ENCODE measurements at places on chromosomes 11 and 22.

DNA sequence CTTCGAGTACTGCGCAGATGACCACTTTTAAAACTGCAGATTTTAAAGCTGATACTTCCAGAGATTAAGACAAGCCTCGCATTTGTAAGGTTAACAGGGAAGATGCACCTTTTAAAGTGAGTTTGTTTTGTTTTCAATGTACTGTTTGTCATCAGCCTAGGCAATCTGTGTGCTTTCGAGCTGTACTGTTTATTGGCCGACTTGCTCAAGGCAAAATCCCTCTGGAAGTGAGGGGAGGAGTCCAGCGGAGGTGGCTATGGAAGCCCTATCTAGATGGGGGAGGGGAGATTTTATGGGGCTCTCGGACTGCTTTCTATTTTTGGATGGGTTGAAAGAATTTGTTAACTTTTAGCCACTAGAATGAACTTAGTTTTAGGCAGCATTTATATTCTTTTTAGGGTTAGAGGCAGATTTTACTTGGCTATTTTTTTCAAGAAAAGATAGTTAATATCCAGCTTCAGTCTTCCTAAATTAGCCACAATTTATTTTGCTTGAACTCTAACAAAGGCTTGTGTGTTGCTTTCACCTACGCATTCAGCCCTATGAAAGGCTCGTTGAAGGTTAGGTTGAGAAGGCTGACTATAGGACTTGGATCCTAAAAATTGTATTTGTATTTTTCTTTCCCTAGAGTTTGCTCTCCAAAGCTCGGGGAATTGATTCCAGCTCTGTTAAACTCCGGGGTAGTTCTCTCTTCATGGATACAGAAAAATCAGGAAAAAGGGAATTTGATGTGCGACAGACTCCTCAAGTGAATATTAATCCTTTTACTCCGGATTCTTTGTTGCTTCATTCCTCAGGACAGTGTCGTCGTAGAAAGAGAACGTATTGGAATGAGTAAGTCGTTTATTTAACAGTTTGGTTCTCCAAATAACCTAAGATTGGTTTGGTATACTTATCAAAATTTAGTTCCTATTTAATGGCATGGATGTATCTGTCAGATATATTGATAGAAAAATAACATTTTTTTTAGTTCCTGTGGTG, 2.1 kb downstream of the WEE1 start:
- DNase-seq = no peak

DNA sequence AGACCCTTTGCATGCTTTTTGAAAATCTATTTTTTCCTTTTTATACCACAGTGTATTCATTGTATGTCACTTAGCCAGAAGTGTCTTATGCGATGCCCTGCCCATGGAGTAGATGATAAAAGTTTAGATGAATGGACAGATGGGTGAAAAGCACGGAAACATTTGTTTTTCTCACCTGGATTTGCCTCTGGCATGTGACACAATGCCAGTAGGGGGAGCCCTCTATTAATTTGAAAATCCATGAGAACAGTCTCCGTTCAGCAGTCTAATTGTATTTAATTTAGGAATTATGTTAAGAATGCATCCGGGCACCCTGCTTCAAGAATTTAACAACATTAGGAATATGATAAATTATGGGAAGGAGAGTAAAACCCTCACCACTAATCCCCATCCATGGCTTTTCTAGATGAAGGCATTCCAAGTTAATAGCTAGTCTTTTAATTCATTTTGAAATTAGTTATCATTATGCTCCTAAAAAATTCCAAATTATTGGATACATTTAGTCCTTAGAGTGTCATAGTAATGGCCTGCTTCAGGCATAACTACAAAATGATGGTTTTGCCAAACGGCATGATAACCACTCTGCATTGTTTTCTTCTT, 55.3 kb upstream of the ALKBH3 start:
- no peak for DNase-seq

DNA sequence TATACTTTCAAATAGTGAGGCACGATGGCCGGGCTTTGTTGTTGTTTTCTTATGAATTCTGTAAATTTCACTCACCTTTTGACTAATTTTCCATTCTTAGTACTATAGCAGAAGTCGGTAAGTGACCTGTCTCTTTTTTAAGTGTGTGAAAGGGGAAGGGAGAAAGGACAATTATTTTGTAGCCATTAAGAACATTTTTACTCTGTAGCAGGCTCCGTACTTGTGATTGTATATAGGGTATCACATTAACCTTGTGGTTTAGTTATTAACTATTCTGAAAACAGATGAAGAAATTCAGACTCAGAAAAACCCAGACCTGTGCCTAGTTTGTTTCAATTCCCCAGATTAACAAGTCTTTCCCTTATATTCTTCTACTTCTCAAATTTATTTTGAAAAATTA, 78.7 kb downstream of the CASP12 start:
- no peak for DNase-seq

DNA sequence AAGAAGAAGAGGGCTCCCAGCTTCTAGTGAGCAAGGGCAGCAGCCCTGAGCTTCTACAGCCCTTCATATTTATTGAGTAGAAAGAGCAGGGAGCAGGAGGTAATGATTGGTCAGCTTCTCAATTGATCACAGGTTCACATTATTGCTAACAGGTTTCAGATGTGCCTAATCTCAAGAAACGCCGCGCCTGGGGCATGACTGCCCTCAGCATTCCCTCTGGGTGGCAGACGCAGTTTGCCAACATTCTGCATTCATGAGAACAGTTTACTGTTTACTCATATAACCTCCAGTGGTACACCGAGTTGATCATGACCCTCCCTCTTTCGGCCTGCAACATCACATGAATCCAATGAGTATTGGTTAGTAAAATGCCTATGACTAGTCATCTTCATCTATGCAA, 4.7 kb upstream of the ZNF74 start:
- no peak for DNase-seq

GRCh38 chr11:70601861-70602538, 203.7 kb downstream of the CTTN start:
- no peak for DNase-seq

DNA sequence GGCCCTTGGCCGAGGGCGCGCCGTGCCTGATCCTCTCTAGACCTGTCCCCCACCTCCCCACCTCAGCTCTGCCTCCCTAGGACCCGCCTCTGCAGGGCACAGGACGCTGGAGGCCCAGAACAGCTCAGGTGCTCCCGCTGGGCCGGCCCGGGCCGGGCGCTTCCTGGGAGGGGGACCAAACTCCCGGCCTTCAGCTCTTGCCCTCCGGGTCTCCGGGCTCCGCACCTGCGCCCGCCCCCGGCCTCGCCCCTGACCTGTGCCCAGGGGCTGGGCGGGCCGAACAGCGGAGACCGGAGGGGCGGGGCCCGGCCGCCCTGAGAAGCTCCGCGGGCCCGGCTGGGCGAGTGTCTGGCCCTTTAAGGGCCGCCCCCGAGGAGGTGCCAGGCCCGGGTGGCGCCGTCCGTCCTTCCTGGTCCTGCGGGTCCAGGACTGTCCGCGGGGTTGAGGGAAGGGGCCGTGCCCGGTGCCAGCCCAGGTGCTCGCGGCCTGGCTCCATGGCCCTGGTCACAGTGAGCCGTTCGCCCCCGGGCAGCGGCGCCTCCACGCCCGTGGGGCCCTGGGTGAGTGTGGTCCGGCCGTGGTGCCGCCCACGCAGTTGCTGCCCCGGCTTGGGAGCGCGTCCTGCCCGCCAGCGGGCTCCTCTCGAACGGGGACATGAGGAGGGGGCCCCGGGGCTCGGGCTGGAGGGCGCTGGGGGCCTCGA, at the start of gene SSH3:
TSS of gene SSH3 (plus strand) at position 399 of the 703 bp plus-strand sequence. CDS start at position 495, 96 bp downstream.
- no peak for DNase-seq

GRCh38 chr11:59812220-59812619, 1.6 kb upstream of the MRPL16 start:
- no peak for DNase-seq

DNA sequence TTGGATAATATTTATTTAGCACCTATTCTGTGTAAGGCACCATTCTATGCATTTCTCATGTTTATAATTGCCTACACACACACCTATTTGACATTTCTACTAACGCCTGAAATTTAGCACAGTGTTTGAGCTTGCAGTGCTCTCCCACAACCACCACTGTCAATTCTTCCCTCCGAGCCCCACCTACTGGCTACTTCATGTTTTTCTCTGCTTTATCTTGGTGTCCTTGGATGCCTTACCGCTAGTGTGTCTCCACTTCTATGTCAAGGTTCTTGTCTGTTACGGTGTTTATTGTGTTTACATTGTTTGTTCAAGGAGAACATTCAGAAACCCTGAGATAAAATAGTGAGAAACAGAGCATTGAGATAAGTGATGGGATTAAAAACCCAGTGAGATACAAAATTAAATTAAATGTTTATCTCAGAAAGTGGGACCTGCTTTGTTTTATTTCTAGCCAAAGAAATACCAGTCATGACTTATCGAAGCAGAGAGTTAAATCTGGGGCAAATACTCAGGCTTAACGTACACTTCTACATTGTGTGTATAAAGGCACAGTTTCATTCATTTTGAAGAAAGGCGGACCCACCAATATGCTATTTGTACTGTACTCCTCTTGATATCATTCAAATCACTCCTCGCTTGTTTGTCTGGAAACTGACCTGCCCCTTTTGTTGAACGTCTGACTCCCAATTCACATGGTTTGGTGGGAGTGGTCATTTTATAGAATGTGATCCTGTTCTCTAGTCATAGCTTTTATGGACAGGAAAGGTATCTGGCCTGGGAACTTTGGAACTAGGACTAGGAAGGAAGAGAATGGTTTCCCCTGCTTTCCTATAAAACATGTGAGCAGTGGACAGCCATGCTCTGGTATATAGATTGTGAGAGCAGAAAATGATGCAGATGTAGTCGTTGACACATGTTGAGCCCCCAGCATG, 39.2 kb upstream of the SLC36A4 start:
- no peak for DNase-seq

DNA sequence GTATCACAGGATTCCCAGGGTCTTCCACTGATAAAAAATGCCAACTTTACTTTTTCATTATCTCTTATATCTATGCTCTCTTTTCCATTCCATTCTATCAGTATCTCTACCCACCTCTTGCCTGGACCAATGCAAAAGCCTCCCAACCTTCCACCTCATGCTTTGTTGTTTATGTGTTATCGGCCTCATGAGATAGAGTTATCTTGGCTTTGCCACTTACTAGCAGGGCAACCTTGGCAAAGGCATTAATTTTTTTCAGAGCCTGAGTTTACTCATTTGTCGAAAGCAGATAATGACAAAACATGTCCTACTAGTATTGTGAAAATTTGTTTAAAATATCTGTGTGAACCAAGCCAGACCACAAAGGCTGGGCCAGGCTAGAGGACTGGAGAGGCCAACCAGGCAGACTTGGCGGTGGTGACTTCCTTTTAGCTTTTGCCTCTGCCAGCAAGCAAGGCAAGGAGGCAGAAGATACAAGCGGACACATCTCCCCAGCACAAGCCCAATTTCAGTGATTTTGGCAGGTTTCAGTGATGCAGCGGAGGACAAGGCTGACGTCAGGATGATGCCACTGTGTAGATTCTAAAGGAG, 106.9 kb downstream of the ADAMTS15 start:
- DNase-seq = no peak

DNA sequence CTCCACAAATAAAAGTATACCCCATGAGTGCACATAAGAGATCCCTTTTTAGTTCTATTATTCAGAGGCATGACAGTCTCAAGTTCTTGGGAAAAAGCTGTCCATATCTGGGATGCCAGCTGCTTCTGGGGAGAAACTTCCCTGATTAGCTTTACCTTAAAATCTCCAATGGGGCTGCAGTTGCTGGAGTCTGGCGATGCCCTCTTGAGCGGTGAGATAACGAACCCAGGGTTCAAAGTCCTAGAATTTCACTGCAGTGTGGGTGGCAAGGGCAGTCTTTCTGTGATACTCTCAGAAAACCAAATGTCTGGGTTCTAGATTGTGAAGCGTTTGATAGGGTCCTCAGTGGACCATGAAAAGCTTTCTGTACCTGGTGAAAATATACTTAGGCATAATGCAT, 7.4 kb upstream of the PRR33 start:
- DNase-seq = no peak

- no peak for DNase-seq
Observed at GRCh38 chr22:33564683-33565082, 355.6 kb downstream of the LARGE1 start.

- DNase-seq = no peak
Observed at GRCh38 chr11:100810146-100810545, 123.1 kb downstream of the ARHGAP42 start.

DNA sequence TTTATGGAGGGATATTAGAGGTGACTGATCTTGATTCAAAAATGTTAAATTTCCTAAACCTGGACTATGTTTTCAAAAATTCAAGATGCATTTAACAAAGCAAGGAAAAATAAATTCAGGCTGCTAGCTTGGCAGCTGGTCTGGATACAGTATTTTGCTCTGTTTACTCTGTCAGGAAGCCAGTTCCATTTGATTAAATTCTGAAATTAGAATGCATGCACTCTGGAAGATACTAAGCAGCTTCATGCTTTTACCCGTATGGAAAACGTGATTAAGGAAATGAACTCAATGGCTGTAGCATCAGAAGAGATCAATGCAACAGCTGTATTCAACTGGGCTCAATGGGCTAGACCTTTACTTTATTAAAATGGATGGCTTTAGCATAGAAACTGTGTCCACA, 14.2 kb downstream of the C11orf71 start:
- no peak for DNase-seq

DNA sequence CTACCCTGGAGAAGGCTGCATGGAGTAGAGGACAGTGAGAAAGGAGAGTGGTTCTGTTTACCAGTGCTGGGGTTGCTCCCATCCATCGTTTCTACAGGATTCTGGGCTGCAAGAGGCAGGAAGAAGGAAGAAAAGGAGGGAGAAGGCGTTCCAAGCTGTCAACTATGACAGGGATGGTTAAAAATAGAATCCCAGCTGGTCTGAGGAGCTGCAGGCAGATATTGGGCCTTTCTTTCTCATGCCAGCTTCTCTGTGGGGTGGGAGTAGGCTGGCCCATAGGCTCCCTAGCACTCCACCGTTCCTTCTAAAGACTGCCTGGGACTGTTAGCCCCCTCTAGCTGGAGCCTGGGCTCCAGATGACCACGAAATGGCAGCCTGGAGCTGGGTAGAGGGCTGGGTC, 13.6 kb downstream of the CCKBR start:
- no peak for DNase-seq

DNA sequence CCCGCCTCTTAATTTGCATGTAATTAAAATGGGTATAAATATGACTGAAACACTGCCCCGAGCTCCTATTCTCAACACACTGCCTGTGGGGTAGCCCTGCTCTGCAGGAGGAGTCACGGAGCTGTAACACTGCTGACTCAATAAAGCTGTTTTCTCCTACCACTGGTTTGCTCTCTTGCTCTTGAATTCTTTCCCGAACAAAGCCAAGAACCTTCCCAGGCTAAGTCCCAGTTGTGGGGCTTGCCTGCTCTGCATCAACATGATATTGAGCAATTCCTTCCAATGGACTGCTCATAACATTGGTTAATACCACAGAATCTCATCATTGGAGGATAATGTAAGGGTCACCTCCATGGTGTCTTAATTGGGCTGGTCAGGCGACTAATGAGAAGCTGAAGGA, 114.4 kb downstream of the FBXO7 start:
- no peak for DNase-seq

GRCh38 chr11:114612686-114613085, 17.1 kb upstream of the NXPE4 start:
- DNase-seq = no peak

DNA sequence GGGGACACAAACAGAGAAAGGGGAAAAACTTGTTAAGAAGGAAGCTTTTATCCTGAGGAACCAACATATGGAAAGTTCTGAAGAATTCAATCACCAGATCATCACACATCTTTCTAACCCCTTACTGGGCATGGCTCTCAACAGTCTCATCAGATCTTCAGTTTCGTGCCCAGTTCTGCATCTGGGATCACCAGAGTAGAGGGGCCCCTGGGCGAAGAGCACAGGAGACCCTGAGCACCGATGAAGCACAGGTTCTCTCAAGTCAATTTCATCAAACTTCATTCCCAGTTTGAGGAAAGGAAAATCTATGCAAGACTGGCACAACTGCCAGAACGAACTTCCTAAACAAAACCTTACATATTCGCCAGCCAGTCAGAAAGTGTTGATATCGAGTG, 8.5 kb upstream of the PYGM start:
- no peak for DNase-seq

All from ascending aorta (tissue), 2 donors.